ENCODE measurements at places on chromosomes 5 and 9.

DNA sequence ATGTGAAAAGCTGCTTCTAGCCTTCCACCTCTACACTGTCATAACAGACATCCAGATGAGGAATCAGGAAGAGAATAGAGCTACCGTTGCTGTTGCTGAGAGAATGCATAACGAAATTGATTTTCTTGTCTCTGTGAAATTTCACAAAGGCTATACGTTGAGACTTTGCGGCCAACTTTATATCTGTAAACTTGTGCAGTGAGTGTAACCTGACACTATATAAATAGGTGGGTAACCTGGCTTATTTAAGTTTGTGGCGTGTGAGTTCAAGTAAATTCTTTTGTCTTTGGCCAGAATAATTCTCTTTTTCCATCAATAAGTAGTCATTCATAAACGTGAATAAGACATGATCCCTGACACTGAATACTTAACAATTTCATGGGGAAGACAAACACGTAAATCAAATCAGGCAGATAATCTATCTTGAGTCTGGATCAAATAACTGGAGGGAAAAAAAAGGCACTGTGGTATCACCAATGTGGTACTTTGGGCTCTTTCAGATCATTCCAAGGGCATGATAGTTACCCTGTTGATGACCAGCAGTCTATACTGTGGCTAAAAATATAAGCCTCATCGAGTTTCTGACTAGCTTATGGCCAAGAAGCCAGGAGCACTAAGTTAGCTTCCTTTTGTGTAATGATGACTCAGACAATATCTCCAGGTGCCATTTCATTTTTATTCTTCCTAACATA, 98.2 kb upstream of the RASA1 start:
- no peak for DNase-seq

DNA sequence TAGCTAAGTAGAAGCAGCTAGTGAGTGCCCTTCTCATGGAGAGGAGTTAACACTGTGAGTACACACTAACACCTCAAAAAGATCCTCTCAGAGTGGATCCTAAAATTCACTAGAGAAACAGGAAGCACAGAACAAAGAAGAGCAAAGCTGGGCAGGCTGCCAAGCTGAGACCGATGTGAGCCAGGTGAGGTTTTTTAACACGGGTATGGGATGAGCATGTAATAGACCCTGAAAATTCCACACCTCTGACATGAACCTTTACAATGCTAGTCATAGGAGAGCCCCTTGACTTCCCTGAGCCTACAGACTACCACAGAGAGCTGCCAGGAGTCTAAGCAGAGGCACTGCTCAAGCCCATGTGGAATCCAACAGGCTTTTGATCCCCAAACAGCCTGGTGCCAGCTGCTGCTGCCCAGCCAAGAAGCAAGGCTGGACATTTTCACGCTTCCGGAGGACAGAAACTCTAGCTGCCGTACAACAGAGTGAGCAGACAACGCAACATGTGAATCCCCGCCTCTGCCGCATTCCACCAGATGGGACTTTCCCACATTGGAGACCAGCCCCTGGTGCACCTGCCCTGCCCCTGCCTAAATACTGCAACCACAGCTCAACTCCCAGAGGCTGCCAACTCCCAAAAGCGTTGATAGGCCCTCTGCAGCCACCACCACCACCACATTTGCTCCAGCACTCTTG, 280.8 kb downstream of the CDH10 start:
- DNase-seq, result no peak

- DNase-seq, result no peak
These were observed 6.2 kb downstream of the REEP5 start for GRCh38 chr5:112915831-112916230.

GRCh38 chr9:73200694-73201452, 49.2 kb downstream of the ANXA1 start:
- peak; percentile 94 for DNase-seq

- DNase-seq, result no peak
These were observed 186.4 kb downstream of the CAAP1 start for GRCh38 chr9:26706223-26706622.

GRCh38 chr5:90777959-90778358, 219.4 kb downstream of the ADGRV1 start:
- no peak for DNase-seq

GRCh38 chr9:36592801-36593583, 20.3 kb downstream of the MELK start:
- peak; percentile 76 for DNase-seq

DNA sequence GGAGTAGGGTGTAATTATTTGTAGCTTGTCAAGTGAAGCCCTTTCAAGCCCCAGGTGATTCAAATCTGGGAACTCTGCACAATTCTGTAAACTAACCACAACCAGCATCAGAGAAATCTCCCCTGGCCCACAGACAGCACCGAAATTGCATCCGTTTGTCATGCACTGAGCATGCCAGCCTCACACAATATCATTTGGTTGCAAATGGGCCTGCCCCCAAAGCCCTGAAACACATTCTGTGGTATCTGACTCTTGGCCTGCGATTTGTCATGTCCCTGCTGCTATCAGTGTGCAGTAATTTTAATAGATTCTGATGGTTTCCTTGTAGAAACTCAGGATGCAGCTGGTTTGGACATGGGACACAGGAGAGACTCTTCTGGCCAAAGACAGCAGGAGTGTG, 35.3 kb downstream of the SNX24 start:
- DNase-seq, result no peak

- DNase-seq, result no peak
These were observed 66.8 kb downstream of the LIX1 start for GRCh38 chr5:97075649-97076048.

DNA sequence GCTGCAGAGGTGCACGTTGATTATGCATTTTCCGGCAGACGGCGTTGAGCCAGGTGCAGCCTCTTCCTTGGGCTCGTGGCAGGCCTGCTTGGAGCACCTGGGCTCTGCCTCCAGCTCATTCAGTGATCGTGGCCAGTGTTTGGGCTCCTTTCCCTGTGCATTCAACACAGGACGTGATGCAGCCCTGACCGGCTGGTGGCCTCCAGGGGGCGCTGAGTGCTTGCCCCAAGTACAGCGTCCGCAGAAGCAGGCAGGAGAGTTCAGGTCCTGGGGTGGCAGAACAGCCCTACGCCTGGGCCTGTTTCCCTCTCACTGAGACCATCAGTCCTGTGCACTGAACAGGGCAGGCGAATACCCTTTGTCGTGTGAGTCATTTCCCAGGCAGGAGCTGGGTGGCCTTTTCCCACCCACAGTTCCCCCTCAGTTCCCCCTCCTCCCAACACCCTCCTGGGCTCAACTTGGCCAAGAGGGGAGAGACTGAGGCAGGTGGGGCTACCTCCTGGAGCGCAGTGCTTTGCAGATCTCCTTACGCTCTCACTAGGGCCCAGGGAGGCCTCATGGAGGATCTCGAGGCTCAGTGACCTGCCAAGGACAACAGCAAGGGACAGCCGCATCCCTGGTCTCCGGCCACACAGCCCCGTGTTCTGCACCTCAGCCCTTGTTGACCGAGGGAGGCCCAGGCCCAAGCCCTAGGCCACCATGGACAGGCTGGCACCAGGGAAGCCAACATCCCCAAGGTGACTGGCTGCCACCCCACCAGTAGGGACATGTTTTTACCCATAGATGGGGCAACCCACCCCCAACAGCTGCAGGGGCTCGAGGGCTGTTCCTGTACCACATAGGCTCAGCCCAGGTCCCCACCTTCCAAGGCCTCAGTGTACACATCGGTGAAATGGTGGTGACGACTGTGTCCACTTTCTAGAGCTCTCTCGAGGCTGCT, 52.9 kb downstream of the LRSAM1 start:
- DNase-seq, result peak; percentile 83

- DNase-seq, result no peak
These were observed 25.2 kb downstream of the RALGPS1 start for GRCh38 chr9:126939821-126940221.

DNA sequence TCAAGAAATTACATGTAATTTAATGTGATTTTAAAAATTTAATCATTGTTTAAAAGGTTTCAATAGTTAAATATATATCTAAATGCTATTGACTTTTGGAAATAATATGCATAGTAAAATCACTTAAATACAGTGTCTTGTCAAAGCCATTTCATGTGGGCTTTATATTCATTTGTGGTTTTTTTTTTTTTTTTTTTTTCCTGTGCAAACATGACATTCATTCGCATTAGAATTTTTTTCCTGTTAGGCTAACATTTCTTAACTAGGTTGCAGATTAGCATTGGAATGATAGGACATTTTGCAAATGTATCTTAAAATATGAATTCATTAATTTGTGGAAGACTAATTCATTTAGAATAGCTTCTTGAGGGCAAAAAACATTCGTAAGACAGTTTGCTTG, 149.8 kb downstream of the PBX3 start:
- no peak for DNase-seq

DNA sequence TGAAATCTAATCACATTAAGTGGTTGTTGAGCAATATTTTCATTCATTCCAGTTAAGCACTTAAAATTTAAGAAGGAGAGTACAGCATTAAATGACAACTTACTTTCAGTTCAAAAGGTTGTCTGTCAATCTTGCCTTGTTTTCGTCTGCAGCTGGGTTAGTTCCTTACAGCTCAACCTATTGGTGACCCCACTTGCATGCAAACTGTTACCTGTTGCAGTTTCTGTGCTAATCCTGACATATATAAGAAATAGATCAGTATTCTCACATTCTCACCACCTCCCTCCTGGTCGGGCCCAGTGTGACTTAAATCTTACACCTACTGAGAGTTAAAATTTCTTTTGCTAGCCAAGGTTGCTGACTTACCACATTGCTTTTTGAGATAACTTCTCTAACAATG, 191.8 kb upstream of the SMC2 start:
- DNase-seq, result no peak

- no peak for DNase-seq
These were observed 4.5 kb upstream of the DMRT3 start for GRCh38 chr9:971901-972500.

All from NCI-H82 (cell line).